ENCODE measurements at places on chromosomes 3 and 15.

DNA sequence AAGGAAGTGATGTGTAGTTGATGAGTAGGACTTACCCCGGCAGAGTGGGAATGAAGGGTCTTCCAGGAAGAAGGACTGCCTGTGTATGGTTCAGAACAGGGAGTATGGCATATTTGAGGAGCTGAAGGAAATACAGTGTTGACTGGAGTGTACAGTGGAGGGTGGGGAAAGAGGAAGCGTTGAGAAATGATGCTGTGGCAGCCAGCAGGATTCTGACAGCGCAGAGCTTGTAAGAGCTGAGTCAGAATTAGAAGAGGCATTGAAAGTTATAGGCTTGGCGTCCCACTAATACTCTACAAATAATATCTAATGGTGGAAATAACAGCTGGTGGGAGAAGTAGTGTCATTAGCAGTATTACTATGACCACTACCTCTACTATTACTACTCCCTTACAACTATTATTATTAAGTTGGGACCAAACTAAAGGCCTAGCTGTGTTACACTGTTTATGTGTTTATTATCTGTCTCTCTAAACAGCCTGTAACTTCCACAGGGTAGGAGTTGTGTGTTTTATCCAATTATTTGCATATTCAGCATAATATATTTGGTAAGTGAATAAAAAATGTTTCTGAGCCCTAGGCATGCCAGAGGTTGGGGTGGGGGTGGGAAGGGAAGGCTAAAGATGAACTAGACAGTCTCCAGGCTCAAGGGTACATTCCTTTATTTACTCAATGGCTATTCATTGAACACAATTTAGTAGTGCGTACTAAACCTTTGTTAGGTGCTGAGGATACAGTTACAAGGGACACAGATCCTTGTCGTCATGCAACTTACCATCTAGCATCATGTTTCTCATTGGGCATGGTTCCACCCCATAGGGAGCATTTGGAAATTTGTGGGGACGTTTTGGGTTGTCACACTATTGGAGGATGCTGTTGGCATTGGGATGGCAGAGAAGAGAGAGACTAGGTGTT, 428.8 kb upstream of the ONECUT1 start:
- DNase-seq = no peak

DNA sequence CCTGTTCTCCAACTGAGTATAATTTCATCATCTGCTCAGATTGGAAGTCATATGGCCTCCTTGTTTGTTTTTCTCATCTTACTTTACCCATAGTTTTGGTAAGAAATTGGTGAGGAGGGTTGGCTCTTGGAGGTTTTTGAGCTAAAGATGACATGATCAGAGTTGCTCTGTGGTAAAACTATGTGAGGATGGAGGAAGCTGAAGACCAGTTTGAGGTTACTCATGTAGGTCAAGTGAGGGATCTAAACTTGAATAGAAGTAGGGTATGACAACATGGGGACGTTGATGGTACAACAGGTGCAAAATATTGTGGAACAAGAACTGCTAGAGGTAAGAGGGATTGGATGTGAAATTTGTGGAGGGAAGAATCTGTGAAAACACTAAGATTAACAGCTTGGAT, 87.7 kb upstream of the NEO1 start:
- no peak for DNase-seq

DNA sequence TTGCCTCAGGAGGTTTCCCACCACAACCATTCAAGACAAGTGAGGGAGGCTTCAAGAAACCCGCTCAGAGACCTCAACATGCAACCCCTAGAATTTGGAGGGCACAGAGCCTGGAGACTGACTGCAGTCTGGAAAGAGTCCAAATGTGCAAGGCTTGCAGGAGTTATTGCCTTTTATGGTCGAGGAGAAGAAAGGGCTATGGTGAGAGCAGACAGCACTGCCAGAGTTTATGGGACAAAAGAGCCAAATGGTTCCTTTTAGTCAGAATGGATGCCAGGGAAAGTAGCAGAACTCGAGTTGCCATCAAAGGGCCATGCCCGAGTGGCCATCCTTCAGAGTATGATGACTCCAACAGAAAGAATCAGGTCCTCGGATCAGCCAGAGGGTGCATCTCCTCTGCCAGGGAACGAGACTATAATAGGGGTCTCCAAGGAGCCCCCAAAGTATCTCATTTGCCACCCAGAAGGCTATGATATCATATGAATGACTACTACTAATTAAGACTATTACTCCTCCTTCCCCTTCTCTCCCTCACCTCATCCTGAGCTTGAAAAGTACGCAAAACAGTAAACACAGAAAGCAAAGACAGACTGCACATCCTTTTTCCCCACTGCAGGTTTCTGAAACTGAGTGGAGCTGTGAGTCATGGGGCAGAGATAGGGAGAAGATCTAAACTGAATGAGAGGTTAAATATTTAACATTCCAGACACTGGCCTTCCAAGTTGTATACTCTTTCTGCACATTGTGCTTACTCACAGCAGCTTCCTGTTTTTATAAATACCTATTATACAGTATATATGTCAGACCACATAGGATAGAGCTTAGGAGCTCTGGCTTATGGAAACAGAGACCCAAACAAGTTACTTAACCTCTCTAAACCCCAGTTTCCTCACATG, 33.9 kb upstream of the TMCO5A start:
- DNase-seq = no peak

- no peak for DNase-seq
Measured at GRCh38 chr3:136928240-136928639, 29.5 kb upstream of the IL20RB start.

DNA sequence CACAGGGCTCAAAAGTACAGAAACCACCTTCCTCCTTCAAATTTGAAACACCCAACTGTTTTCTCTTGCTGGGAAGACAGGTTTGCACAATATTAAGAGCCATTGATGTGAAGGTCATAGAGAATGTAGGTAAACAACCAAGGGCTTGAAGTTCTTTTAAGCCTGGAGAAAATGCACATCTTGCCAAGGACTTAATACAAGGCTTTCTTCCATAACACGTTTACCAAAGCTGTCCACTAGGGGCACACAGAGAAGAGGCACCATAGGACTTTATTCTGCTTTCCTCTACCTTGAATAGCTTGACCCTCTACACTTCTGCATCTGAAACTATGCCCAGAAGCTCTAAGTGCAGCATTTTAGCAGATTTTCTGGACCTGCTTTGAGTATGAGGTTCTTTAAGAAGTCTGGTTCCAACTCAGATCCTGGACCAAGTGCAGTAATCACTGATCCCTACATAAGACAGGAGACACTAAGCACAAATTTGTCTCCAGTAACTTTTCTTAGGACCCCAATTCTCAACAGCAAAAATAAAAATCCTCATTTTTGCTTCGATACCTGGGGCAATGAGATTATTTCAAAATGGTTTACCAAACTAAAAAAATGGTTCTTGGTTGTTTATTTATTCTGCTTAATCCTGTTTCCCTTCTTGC, 138.0 kb downstream of the FBN1 start:
- DNase-seq = no peak

- no peak for DNase-seq
Measured at GRCh38 chr3:73513260-73513659, 111.5 kb downstream of the PDZRN3 start.
